Cardiac muscle cell (in vitro differentiated cells and primary cell): ENCODE measurements at places on chromosomes 11 and 22. TPM values are rescaled to one million over a fixed set of nuclear protein-coding genes. Genes with fewer than 3 reads are reported as not detected.

DNA sequence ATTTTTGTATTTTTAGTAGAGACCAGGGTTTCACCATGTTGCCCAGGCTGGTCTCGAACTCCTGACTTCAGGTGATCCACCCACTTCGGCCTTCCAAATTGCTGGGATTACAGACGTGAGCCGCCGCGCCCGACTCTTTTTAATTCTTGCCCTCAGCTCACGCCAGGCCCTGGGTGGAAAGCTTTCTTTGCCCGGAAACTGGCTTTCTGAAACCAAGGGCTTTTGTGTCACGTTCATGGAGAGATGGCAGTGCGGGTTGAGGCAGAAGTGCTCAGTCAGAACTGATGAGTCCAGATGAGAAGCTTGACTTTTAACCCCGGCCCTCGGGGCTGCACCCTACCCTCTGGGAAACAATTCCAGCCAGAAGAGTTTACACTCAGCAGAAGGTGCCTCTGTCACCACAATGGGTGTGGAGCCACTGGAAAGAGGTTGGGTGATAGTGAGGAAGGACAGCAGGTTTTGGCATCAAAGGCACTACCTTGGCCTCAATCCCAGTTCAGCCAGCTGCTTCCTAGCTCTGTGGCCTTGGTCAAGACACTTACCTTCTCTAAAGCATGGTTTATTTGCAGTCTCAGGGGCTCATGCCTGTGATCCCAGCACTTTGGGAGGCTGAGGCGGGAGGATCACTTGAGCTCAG, 890 bp upstream of the ARFGAP3 start:
- DNase-seq: no peak

DNA sequence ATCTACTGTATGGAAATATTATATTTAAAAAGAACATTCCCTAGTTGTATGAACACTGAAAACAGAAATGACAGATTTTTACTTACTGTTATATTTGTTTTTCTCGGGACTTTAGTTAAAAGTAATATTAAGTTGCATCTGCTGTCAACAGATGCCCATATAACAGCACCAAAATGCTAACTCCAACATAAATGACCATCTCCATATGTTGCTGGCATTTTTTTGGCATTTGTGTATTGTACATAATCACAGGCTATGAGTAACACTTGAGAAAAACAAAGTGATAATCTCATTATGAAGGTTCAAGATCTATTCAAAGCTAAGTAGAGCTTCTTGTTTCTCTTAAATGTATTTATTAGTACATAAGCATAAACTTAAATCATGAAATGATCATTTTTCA, 172.0 kb downstream of the CNTN5 start:
- no peak for DNase-seq

GRCh38 chr22:27226666-27227065, 569.3 kb downstream of the MIAT start:
- DNase-seq: no peak

DNA sequence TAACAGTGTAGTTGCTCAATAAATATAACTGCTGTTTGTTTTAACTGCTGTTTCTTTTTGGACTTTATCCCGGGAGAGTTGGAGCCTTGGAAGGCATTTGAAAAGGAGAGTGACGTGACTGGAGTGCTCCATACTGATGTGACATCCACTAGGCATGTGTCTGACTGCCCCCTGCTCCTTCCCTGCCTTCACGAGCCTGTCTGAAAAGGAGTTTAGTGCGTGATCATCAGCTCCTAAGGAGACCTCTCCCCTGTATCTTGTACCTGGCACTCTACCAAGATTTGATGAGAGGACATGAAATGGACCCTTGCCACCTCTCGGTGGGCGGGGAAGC, 22.9 kb downstream of the ZBTB16 start:
- peak; percentile 79 for DNase-seq

The FOLR1 gene
- 3.1 and 3.9 TPM in 2 replicates for polyA plus RNA-seq

The OR52E4 gene
- not detected in 2 replicates for polyA plus RNA-seq

DNA sequence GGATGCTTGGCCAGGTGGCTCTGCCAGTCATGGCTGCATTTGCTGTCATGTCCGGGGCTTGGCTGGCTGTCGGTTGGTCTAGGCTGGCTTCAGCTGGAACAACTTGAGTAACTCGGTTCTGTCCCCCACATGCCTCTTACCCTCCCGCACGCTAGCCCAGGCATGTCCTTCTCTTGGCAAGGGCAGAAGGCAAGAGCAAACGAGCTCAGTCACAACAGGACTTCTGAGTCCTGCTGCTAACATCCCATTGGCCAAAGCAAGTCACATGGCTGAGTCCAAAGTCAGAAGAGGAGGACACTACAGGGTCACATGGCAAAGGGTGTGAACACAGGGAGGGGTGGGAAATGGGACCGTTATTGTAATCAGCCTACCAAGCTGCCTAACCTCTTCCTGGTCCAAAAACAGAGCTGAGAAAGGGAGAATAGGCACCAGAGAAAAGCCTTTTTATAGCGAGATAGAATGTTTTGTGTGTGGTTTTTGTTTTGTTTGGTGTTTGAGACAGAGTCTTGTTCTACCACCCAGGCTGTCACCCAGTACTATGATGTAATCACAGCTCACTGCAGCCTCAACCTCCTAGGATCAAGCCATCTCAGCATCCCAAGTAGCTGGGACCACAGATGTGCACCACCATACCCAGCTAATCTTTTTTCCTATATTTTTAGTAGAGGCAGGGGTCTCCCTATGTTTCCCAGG, 81.9 kb downstream of the MN1 start:
- no peak for DNase-seq

DNA sequence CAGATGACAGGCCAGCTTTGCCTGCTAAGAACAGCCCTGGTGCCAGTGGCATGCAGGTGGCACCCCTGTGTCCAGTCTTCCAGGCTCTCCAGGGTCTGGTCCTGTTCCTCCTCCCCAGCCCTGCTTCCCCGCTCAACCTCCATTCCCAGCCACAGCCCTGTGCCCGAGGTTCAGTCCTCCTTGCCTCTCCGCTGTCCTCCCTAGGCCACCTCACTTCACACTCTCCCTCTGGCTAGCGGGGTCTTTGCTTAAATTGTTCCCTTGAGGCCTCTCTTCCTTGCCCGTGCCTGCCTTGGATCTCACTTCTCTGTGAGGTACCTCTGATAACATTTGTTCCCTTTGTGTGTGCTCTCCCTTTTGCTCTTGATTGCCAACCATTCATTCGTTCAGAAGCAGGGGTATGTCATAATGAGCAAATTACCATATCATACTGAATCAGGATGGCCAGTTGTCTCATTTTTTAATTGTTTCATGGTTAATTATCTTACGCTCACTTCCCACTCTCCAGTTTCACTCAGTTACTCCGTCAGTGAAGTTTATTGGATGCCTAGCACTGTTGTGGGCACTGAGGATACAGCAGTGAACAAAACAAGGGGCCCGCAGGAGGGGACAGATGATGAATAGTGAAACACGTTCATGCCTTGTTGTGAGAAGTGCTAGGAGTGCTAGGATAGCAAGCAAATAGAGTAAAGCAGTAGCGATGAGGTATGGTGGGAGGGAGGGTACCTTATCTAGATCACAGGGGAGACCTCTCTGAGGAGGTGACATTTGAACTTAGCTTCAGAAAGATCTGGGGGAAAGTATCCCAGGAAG, 7.4 kb downstream of the BMAL1 start:
- no peak for DNase-seq

The MRGPRE gene
- polyA plus RNA-seq: not detected in 2 replicates

- no peak for DNase-seq
These were observed 7.8 kb downstream of the MYEOV start for GRCh38 chr11:69301455-69302401.

- no peak for DNase-seq
These were observed 1.4 kb upstream of the ROBO3 start for GRCh38 chr11:124863826-124864165.

- no peak for DNase-seq
These were observed 541 bp downstream of the MICAL2 start for GRCh38 chr11:12110714-12111548.

- DNase-seq: peak; percentile 35
These were observed 590.5 kb downstream of the ETS1 start for GRCh38 chr11:127996825-127997224.
